Substantia nigra (tissue), 51 donors: ENCODE measurements at places on chromosomes 3 and 15.

DNA sequence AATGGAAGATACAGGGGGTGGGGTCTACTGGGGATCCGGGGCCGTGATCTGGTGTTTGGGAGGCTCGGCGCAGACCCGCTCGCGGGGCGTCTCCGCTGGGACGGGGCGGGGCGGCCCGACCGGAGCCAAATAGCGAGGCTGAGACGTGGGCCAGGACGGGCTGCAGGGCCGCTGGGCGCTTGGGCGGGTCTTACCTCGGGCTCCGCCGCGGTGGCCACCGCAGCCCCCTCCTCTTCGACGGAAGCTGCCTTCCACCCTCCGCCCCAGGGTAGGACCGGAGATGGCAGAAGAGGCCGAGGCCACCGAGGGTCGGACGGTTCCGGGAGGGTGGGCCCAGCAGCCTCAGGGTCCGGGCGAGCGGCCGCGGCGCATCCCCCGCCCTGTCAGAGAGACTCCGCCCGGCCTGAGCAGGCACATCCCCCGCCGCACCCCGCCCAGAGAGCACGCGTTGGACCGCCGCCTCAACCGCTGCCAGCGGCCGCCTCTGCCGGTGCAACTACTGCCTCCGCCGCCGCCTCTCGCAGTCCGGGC, 399 bp downstream of the MYO9A start:
- DNase-seq: peak; percentile 58

DNA sequence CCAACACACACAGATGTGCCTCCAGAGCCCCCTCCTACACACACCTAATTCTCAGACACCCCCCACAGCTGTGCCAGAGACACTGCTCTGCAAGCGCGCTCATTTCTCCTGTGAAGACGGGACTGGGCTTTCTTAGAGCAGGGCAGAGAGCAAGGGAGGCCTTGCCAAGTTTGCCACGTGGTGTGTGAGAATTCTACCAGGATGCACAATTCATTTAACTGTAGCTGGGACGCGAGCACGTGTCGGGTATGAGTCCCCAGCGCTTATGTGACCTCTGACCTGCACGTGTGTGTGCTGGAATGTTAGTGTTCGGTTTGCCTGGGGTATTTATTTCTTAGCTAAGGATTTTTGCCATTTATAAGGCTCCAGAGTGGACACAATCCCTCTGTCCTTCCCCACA, 37.0 kb downstream of the FEM1B start:
- DNase-seq: peak; percentile 7

DNA sequence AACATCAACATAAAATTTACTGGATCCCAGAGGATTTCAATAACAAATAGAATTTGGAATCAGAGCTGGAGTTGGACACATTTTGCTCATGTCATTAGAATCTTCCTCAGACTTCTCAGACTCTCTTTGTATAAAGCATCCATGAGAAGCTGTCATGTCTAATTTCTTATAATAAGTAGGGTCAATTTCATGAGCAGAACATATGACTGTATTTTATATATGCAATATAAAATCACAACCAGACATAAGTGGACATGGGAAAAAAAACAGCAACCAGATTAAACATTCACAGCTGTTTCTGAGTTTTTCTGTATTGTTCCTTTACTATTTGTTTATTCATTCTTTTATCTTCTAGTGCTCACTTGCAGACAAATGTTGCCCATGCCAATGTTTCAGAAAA, 325.5 kb downstream of the RBMS3 start:
- no peak for DNase-seq

DNA sequence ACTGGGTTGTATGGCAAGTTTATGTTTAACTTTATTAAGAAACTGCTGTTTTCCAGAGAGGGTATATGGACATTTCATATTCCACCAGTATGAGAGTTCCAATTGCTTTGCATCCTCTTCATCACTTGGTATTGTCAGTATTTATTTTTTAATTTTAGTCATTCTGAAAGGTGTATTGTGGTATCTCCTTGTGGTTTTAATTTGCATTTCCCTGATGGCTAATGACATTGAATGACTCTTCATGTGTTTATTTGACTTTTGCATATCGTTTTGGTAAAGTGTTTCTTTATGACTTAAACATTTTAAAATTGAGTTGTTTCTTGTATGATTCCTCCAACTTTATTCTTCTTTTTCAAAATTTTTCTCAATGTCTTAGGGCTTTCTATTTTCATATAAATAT, 44.4 kb downstream of the IL1RAP start:
- no peak for DNase-seq

GRCh38 chr3:108114423-108115065, 23.7 kb upstream of the CD47 start:
- no peak for DNase-seq

GRCh38 chr3:21795152-21795837, 44.3 kb upstream of the ZNF385D start:
- DNase-seq: no peak

GRCh38 chr3:64392001-64392400, 166.7 kb upstream of the PRICKLE2 start:
- no peak for DNase-seq

DNA sequence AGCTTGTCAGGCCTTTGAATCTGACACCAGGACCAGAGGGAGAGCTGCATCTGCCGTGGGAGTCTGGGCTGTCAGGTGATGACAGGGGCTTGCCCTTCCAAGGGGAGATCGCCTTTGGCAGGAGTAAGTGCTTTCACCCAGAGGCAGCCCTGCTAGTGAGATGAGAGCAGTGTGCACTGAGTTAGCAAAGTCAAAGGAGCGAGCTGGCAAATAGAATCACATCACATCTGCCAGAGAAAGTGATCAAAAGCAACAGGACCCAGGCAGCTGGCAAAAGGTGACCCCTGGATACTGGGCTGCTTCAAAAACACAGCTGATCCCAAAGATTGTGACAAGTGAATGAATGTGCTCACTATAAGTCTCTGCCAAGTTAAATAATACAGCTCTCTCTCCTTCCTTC, 36.1 kb upstream of the PYDC2 start:
- no peak for DNase-seq

DNA sequence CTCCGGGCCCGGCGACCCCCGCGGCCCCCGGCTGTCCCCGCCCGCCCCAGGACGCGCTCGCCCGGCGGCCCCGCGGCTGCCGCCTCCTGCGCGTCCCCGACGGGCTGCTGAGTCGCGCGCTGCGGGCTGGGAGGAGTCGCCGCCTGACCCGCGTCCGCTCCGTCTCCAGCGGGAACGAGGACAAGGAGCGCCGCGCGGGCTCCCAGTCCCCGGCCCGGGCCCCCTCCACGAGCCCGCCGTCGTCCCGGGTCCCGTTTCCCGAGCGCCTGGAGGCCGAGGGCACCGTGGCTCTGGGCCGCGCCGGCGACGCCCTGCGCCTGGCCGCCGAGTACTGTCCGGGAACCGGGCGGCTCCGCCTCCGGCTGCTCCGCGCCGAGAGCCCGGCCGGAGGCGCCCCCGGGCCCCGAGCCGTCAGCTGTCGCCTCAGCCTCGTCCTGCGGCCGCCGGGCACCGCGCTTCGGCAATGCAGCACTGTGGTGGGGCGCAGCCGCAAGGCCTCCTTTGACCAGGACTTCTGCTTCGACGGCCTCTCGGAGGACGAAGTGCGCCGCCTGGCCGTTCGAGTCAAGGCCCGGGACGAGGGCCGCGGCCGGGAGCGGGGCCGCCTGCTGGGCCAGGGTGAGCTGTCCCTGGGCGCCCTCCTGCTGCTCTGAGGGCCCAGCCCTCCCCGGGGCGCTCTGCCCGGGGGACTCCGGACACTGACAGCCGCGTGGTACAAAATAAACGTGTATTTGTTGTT, 1.5 kb downstream of the C2CD4A start:
- no peak for DNase-seq

DNA sequence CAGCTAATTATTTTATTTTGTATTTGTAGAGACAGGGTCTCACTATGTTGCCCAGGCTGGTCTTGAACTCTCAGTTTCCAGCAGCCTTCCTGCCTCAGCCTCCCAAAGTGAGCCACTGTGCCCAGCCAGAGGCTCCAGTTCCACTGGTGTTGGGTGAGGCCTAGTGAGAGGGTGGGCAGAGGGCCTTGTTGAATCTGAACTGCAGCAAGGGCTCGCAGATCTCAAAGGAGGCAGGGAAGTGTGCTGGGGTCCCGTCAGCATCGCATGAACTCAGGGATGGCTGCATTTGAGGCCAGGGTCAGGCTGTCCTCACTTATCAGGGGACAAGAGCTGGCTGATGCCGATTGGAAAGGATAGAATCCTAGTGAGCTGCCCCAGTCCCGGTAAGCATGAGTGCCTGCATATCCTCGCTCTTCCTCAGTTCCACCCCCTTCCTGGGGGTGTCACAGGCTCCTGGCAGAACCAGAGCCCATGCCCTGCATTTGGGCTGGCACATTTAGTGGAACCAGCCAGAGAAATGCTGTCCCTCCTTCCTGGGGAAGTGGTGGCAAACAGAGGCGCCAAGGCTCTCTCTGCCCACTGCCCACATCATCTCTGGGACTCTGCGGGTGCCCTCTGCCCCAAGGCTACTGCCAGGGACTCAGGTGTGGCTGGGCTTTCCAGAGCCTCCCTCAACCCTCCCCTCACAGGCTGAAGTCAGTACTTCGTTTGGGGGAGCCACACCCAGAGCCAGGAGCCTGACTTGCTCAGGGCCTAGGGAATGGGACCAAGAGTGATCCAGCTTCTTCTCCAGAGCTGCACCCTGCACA, 24.1 kb downstream of the ALS2CL start:
- DNase-seq: no peak

- DNase-seq: no peak
These were observed 23.4 kb downstream of the BMF start for GRCh38 chr15:40085266-40085665.

- no peak for DNase-seq
These were observed 58.6 kb upstream of the FGD5 start for GRCh38 chr3:14760185-14760584.

GRCh38 chr3:115146032-115146417, 1.1 kb downstream of the ZBTB20 start:
- DNase-seq: no peak

GRCh38 chr3:104214937-104215336, 1151.8 kb upstream of the ALCAM start:
- DNase-seq: no peak

DNA sequence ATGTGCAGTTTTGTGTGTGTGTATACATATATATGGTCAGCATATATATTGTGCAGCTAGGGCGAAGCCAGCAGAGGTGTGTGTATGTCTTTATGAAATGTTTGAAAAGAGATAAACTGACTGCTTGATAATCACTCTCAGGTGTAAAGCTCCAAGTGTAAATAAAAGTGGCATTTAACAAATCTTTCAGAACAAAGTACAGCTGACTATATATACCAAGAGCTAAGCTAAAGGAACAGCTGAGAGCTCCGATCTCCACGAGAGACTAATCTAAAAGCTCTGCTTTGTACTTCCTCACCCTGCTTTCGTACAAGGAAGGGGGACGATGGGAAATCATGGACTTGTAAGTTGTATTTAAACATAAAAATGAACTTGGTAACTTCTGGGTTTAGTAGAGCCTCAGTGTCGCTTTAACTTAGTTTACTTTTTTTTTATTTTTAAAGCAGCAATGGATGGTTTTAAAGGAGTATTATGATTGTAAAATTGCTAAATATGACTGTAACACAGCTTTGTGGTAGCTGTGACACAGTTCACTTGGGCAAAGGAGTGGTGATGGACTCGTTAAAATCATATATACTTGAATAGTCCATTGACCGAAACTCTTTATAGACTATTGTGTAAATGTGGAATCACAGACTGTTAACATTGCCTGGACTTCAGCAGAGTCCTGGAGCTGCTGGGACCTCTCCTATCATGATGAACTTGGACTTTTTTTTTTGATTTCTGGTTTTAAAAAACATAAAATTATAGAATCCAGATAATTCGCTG, 11.4 kb upstream of the ITPKA start:
- no peak for DNase-seq

- no peak for DNase-seq
These were observed 438.5 kb upstream of the RGMA start for GRCh38 chr15:93527374-93528050.

GRCh38 chr3:112109322-112109721, 23.1 kb downstream of the C3orf52 start:
- no peak for DNase-seq

DNA sequence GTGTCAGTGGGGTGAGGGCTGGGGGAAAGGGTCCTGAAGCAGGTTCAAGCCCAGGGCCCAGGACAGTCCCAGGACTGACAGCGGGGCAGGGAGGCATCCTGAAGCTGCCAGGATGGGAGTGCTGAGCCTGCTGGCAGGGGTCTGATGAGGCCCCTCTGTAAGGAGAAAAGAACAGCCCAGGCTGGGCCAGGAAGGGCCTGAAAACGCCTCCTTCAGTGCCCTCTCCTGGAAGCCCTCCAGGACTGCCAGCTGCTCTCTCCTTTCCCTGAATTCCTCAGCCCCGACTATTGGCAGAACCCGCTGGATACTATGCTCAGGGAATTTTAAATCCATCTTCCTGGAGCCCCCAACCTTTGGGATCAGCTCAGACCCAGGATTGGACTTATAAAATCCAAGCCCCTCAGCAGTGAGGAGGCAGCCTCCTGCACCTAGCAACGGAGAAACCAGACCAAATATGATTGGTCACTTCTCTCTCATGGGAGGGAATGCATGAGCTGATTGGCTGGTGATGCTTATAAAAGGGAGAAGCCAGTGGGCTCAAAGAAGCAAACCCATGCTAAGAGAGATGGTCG, 203.5 kb upstream of the LINGO1 start:
- no peak for DNase-seq

GRCh38 chr3:72309661-72310418, 524.9 kb upstream of the PROK2 start:
- DNase-seq: no peak

- DNase-seq: peak; percentile 53
These were observed 17.4 kb upstream of the EHD4 start for GRCh38 chr15:41989573-41990242.

DNA sequence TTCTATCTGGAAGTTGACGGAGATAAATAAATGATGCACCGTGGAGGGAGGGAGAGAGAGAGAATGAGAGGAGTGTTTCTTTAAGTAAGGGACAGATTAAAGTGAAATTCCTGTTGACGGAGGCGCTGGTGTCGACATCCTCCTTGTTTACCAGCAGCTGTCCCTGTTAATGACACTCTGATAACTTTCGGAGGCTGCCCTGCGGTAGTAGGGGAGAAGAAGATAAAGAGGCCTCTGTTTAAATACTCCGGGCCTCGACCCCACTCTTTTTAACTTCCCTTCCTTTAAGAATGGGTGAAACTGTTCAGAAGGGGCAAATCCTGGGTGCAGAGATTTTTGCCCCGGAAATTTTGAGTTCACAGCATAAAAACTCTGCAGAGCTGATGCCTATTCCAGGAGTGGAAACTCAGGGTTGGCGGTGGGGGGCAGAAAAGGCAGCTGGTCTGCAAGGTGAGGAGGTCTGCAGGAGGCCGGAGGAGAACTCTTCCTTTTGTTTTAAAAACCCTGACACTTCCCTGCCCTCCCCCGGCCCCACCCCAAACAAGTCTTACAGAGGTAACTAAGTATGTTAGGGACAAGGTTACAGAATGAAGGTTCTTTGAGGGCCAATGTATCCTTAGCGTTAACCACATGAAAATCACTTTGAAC, 276.6 kb upstream of the NR2F2 start:
- no peak for DNase-seq

- no peak for DNase-seq
These were observed 76.3 kb downstream of the XXYLT1 start for GRCh38 chr3:195194559-195195206.

GRCh38 chr15:75431682-75432081, 19.8 kb downstream of the SIN3A start:
- no peak for DNase-seq
